ENCODE measurements at places on chromosomes 16 and 17. TPM values are rescaled to one million over a fixed set of nuclear protein-coding genes. Genes with fewer than 3 reads are reported as not detected.

GRAP gene
- under 0.01 TPM for total RNA-seq

PRSS33 gene
- not detected for total RNA-seq

WWP2 gene
- total RNA-seq = 43.6 TPM

CDK5RAP3 gene
- 55.5 TPM for total RNA-seq

NUBP2 gene
- 43.9 TPM for total RNA-seq

ACAP1 gene
- total RNA-seq = 0.11 TPM

PRSS27 gene
- total RNA-seq = 1.1 TPM

CD300E gene
- under 0.01 TPM for total RNA-seq

USP6 gene
- 0.78 TPM for total RNA-seq

PMFBP1 gene
- total RNA-seq = under 0.01 TPM

ALOXE3 gene
- not detected for total RNA-seq

HP gene
- 0.11 TPM for total RNA-seq

DNAAF1 gene
- 0.11 TPM for total RNA-seq

WNT9B gene
- total RNA-seq = 0.97 TPM

CXCL16 gene
- total RNA-seq = 9.7 TPM

ANKS4B gene
- not detected for total RNA-seq

ENPP7 gene
- not detected for total RNA-seq

CLEC16A gene
- 23.4 TPM for total RNA-seq

IGSF6 gene
- not detected for total RNA-seq

CDT1 gene
- 5.4 TPM for total RNA-seq

BCAR1 gene
- total RNA-seq = 44.7 TPM

MYH1 gene
- not detected for total RNA-seq

CACNG3 gene
- total RNA-seq = not detected

PTGES3L gene
- 0.11 TPM for total RNA-seq

All from articular chondrocyte of knee joint (primary cell).